ENCODE measurements at places on chromosomes 7 and 10.

GRCh38 chr7:128197589-128197988, 43.5 kb upstream of the LEP start:
- DNase-seq, result no peak

DNA sequence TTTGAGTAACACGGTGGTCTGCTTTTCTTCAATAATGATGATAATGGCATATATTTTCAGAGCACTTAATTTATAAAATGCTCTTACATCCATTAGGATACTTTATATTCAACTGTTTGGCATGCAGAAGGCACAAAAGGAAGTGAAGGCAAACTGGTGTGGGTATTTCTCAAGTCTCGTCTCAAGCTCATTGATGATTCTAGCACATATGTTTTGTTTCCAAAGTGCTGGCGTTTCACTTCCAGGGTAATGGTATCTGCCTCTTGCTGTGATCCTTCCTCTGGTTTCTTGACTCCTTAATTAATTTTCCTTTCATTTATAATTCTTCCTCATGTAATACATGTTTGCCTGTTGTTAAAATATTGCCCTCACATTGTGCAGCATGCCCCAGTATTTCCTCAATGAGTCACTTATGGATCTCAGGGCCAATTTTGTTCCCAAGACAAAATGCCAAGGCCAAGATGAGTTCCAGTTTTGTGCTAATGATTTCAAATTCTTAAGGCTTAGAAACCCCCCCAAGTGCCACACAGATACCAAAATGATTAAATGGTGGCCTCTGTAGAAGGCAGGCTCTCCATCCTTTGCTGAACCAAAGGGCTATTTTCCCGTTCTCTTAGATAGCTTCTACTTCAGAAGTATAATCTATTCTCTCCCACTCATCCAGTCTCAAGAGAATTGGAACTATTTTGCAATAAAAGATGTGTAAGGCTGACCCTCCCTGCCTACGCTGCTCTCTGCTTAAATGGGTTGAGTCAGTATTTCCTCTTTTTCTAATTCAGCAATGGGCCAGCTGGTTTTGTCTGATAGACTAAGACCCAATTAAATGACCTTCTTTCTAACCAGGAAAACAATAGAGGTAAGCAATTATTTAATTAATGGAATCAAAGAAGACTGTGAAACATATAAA, 171.2 kb downstream of the ZNF365 start:
- no peak for DNase-seq

GRCh38 chr7:44281811-44282600, 43.4 kb downstream of the CAMK2B start:
- no peak for DNase-seq

GRCh38 chr10:1150638-1150955, 94.4 kb downstream of the WDR37 start:
- DNase-seq, result no peak

DNA sequence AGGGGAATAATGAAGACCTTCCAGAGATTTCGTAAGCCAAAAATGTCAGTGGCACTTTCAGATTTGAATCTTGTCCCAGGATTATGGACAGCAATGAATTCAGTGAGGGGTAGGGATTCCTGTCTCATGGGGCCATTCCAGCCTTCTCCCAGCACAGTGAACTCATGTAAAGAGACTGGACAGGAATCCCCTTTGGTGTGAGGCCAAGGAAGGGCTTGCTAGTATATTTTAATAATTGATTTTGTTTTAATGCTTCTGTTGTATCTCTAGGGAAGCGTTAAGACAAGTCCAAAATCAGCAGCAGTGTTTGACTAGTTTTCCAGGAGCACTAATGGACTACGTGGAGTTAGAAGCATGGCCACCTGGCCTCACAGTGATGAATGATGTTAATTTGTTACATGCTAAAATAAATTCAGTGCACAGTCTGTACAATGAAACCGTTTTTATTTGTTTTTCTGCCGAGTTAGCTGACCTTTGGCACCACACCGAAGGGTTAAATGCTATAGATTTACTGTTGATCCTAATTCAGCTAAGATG, 214.0 kb upstream of the DKK1 start:
- no peak for DNase-seq

- no peak for DNase-seq
Measured at GRCh38 chr7:12703881-12704280, 16.4 kb downstream of the ARL4A start.

DNA sequence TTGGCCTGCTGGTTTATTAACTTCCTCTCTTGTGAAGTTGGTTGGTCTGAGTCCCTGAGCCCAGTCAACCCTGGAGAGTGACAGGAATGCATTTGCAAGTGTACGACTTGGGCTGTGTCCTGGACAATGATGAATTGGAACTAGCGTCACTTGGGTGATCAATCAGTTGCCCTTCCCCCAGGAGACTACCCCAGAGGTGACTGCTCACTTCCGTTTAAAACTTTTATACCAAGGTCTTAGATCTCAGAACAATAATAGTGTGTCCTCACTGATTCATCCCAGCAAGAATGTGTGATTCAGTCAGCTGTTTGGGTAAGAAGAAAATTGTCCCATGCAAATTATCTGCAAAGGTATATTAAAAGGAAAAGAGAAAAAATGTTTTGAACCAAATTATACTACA, 102.9 kb upstream of the ARMC3 start:
- DNase-seq, result no peak

- no peak for DNase-seq
Measured at GRCh38 chr7:79719216-79719615, 265.7 kb upstream of the MAGI2 start.

DNA sequence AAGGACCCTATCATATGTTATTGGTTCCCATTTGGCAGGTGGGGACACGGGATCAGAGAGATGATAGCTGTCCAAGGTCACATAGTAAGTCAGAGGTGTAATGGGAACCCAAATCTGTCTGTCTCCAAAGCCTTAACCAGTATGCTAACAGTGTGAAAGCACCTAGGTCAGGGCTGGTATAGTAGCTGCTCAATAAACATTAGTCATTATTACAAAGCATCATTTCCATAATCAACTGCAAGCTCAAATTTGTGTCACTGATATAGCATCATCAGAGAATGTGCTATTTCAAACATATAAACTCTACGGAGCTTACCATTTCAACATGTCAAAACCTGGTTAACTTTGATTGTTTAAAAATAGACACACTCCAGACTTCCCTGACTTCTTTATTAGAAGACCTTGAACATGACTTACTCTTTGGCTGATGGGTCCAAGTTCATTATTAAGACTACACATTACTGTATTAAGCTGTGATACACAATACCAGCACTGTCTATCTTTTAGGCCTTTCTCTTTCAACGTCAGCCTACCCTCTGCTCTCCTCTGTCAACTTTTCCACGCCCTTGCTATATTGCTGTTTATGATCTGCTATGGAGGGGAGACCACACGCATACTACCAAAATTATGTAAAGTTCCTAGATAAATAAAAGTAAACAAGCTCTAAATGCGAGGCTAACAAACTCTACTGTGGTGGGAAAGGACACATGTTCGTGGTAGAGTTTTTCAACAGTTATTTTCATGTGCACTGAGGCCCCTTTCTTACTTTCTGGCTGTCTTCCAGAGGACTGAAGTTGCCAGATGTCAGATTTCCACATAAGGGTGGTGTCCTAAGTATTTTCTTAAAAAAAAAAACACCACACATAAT, 33.6 kb downstream of the DNMBP start:
- no peak for DNase-seq

DNA sequence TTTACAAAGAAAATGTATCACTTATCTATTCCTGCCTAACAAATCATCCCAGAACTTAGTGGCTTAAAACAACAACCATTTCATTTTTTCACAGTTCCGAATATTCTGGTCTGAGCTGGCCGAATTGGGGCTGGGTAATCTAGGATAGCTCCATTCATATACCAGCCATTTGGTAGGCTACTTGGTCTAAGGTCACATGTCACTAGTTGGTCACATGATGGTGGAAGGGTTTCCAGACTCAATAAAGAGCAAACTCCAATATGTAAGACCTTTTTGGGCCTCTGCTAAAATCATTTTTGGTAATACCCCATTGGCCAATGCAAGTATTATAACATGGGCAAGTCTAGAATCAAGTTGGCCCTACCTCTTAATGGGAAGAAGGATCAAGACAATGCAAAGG, 55.3 kb upstream of the FGL2 start:
- no peak for DNase-seq

DNA sequence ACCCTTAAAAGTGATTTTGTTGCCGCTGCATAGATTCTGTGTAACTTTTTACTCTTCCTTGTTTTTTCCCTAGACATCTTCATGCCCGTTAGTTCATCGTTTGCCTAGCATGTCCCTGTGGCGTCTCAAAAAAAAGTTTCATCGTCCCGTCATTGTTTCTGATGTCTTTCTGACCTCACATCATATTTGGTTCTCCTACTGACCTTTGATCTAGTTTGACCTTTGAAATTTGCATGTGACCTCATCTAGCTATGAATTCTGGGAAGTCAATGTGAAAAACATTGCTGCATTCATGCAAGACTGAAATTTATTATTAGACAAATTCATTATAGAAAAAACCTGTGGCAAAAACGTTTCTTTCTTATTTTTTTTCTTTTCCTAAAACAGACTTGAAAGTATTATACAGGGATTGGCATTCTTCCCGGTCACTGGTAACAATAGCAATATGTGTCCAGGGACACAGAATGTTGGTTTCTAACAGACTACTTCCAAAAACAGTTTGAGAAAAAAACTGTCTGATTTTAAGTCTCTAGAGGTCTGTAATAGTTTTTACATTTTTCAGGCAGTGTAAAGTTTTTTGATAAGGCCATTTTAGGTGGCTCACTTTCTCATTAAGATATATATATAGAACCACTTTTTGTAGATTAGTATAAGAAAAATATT, 280.9 kb downstream of the USP6NL start:
- DNase-seq, result no peak

DNA sequence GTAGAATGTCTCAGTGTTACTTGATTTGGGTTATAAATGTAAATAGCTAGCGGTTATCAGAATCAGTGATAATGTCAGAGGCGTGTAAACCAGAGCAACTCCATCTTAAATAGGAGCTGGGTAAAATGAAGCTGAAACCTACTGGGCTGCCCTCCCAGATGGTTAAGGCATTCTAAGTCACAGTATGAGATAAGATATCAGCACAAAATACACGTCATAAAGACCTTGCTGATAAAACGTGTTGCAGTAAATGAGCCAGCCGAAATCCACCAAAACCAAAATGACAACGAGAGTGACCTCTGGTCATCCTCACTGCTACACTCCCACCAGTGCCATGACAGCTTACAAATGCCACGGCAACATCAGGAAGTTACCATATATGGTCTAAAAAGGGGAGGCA, 172.3 kb downstream of the CHRM2 start:
- no peak for DNase-seq

GRCh38 chr7:97694355-97694754, 37.5 kb upstream of the TAC1 start:
- DNase-seq, result no peak

- DNase-seq, result no peak
Measured at GRCh38 chr10:71600849-71601248, 118.7 kb downstream of the C10orf105 start.

- DNase-seq, result no peak
Measured at GRCh38 chr7:94442639-94443038, 47.9 kb downstream of the COL1A2 start.

- peak; percentile 54 for DNase-seq
Measured at GRCh38 chr7:112898432-112899290, 108.5 kb upstream of the TMEM168 start.

DNA sequence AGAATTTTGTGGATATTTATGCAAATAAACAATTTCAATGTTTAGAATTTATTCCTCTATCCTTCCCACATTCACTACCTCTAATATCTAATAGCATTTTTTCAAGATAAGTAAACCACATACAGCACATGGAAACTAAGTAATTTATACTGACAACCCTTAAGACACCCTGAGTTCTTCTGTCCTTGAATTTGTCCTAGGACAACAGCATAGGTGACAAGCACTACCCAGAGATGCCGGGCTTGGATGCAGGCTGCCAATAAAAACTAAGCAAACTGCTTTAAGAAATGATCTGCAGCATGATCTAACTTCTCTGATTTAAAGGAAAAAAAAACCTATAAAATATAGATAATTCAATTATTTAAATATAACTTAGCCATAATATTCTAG, 22.7 kb downstream of the NT5C3A start:
- no peak for DNase-seq

DNA sequence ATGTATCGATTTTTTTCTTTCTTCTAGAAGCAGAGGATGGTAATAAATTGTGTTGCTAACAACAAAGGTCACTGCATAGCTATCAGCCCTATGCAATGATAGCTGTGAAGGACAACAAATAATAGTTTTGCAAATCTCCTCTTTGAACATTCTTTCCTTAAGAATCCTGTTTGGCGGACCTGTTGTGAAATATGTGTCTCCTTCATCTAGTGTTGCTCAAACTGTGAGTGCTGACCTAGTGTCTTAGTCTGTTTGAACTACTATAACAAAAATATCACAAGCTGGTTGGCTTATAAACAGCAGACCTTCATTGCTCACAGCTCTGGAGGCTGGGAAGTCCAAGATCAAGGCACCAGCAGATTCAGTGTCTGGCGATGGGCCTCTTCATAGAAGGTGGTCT, 53.7 kb downstream of the CAV1 start:
- DNase-seq, result no peak

- no peak for DNase-seq
Measured at GRCh38 chr10:119821182-119821581, 51.5 kb downstream of the MCMBP start.

GRCh38 chr7:157352516-157352915, 15.7 kb downstream of the DNAJB6 start:
- DNase-seq, result no peak

DNA sequence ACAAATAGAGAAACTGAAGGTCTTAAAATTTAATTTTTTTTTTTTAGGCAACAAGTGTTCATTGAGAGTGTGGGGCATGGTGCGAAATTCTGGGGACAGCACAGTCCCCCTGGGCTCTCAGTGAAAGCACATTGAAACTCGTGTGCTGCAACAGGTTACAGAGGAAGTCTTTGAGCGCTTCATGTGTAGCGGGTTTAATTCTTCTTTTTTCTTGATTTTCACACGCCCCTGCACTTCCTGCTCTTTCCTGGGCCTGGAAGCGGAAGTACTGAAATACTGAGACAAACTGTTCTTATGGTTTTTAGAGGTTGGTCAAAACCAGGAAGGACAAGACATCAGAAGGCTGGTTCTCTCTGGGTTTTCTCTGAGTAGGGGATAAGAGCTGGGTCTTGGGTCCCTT, 203.5 kb downstream of the PTEN start:
- DNase-seq, result peak; percentile 41

DNA sequence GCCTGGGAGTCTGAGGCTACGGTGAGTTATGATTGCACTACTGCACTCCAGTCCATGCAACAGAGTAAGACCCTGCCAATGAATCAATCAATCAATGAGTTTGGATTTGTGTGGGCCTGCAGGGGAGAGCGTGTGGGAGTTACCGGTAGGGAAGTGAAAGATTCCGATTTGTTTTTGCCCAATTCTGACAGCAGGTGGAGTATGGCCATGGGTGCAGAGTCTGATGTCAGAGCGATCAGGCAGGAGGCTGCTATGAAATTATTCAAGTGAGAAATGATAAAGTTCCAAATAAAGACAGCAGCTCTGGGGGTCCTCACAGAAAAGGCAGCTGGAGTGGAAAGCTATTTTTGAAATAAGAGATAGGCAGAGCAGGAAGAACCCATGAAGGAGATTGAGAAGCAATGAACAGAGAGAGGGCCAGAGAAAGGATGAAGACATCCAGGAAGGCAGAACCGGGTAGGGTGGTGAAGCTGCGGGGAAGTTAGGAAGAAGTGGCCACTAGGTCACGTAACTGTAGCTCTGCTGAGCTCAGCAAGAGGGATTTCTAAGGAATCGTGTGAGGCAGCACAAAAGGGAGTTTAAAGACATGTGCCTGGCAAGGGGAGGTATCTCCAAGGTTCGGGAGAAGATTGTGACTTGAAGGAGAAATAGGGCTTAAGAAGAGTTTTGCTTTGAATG, 93.7 kb upstream of the NMT2 start:
- DNase-seq, result no peak

- no peak for DNase-seq
Measured at GRCh38 chr7:55438757-55439525, 73.8 kb downstream of the LANCL2 start.
